ENCODE measurements at places on chromosomes 4 and X. TPM values are rescaled to one million over a fixed set of nuclear protein-coding genes. Genes with fewer than 3 reads are reported as not detected.

Gene NKX3-2
- total RNA-seq = not detected

Gene NPY1R
- 40.4 TPM for total RNA-seq

Gene NUDT6
- total RNA-seq = 11.3 TPM

Gene PDE6B
- 3.4 TPM for total RNA-seq

Gene CSN1S1
- not detected for total RNA-seq

Gene DIPK2B
- 2.2 TPM for total RNA-seq

Gene TRAM1L1
- 21.6 TPM for total RNA-seq

Gene PITX2
- total RNA-seq = not detected

Gene FAM184B
- 3.1 TPM for total RNA-seq

Gene TKTL2
- total RNA-seq = 1.9 TPM

Gene PNMA5
- 2.8 TPM for total RNA-seq

Gene RADX
- 14.1 TPM for total RNA-seq

Gene AKAP17A
- 18.8 TPM for total RNA-seq

Gene HPSE
- total RNA-seq = 0.94 TPM

Gene IL15
- 0.94 TPM for total RNA-seq

Gene RAI2
- total RNA-seq = 5.6 TPM

Gene PDCL2
- not detected for total RNA-seq

Gene TMSB15B
- 49.1 TPM for total RNA-seq

Gene PASD1
- not detected for total RNA-seq

Gene SSX4
- not detected for total RNA-seq

Gene ALG13
- total RNA-seq = 73.9 TPM

Data from parietal lobe (tissue), 2 donors.